ENCODE measurements at places on chromosomes 16 and 17.

DNA sequence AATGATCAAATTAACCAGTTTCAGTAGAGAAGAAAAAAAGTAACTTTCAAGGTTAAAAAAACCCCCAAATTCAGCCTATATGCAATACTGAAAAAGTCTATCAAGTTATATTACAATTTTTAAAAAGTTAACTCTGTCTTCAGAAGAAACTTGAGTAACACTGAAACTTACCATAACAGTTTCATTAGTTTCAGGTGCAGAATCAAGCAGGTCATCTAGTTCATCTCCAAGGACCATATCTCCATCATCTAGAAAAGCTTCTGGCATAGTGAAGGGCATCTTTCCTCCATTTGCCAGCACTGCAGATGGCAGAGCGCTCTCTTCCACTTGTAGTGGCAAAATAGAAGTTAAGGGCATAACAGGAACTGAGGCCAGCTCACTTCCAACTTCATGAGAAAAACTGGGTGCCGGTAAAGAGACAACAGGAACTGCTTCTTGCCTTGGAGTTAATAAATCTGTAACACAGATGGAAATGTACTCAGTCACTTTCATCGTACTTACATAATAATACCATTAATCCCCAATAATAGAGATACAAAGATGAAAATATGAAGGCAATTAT is 22.9 kb downstream of the ZC3H7A start:
- H3K4me1 ChIP-seq = no peaks in the 10 kb centered on the region
- no peak for DNase-seq
- H3K27ac ChIP-seq = no peak overlapping the region
- no peaks in the 10 kb centered on the region for H3K27me3 ChIP-seq

DNA sequence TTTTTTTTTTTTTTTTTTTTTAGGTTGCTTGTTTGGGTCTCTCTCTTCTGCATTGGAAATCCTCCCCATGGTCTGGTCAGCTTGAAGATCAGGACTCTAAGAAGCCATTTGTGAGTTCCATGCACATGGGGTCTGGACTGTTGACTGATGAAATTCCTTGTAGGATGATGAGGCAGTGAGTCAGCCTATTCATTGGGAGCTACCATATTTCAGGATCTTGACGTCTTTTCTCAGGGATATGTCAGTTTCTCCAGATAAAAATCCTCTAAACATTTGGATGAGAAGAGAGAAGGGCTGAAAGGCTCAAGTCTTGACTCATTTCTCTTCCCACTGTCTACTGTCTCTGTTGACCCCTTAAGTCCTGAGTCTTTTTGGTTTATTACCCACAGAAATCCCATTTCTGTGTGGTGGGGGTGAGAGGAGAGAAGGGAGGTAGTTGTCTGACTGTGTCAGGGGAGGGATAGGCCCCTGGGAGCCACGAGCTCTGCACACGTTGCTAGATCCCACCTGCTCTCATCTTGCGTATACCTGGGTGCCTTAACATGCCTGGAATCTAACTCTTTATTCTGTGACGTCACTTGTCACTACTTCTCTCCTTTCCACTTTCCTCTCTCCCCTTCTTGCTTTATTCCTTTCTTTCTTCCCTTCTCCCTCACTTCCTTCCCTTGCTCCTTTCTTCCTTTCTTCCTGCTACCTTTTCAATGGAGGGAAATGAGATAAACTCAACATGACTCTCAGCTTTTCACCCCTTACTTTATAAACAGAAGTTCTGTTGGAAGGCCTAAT is 333.1 kb upstream of the XYLT1 start:
- peaks cover 3% of the 10 kb centered on the region for H3K27me3 ChIP-seq
- no peaks in the 10 kb centered on the region for H3K36me3 ChIP-seq
- H3K4me1 ChIP-seq = no peaks in the 10 kb centered on the region
- no peak overlapping the region for H3K4me3 ChIP-seq
- no peak overlapping the region for H3K27ac ChIP-seq

DNA sequence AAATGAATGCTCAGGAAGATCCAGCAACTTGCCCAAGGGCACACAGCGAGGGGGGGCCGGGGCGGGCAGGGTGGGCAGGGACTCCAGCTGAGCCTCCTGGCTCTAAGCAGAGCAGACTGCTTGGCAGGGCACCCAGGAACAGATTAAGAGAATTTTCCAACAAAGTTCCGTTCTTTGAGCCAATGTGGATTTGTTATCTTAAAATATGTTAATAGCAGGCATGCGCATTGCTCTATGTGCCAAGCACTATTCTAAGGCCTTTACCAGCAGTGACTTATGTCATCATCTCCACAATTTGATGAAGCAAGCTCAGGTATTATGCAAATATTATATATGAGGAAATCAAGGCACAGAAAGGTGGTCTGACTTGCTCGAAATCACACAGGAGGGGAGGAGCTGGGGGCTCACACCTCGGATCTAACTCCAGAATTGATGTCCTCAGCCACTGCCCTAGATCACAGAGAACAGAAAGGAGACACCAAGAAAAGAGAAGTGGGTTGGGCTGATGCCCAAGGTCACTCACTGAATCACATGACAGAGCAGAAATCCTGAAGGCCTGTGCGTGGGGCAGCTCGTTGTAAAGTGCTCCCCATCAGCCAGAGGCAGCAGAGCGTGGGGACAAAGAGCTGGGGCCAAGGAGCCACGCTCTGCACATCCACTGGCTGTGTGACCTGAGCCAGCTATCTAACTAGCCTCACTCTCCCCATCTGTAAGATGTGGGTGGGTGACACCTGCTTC is 23.2 kb upstream of the MEAK7 start:
- peaks cover 33% of the 10 kb centered on the region for H3K4me1 ChIP-seq
- no peak for DNase-seq
- H3K4me3 ChIP-seq = peak overlapping the region; percentile 10

DNA sequence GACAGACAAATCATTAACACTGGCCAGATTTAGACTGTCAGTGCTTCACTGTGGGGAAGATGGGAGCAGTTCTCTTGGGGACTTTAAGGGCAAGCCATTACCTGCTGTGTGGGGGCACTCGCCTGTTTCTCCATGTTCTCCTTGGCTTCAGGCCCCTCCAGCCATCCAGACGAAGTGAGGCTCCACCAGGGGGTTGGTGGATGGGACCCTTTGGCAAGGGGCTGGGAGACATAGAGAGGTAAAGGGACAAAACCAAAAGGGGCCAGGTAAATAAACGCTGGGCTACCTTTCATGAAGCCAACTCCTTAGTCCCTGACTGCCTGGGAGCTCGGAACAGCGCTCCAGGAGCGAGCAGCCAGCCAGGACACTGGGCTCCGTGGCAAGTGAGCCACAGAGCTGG is 14.0 kb downstream of the TBX4 start:
- H3K36me3 ChIP-seq = no peaks in the 10 kb centered on the region
- H3K27ac ChIP-seq = no peak overlapping the region
- DNase-seq = peak; percentile 21
- peaks cover 33% of the 10 kb centered on the region for H3K27me3 ChIP-seq

GRCh38 chr17:3685174-3685573 is 10.8 kb downstream of the P2RX5 start:
- no peaks in the 10 kb centered on the region for H3K4me1 ChIP-seq
- H3K27me3 ChIP-seq = peaks cover 34% of the 10 kb centered on the region
- no peak overlapping the region for H3K27ac ChIP-seq
- no peak for DNase-seq
- no peak overlapping the region for H3K4me3 ChIP-seq

GRCh38 chr16:3513892-3514583 is 13.2 kb downstream of the CLUAP1 start:
- no peak for DNase-seq
- no peak overlapping the region for H3K4me3 ChIP-seq
- peaks cover 79% of the 10 kb centered on the region for H3K36me3 ChIP-seq
- no peaks in the 10 kb centered on the region for H3K27me3 ChIP-seq
- H3K27ac ChIP-seq = no peak overlapping the region

DNA sequence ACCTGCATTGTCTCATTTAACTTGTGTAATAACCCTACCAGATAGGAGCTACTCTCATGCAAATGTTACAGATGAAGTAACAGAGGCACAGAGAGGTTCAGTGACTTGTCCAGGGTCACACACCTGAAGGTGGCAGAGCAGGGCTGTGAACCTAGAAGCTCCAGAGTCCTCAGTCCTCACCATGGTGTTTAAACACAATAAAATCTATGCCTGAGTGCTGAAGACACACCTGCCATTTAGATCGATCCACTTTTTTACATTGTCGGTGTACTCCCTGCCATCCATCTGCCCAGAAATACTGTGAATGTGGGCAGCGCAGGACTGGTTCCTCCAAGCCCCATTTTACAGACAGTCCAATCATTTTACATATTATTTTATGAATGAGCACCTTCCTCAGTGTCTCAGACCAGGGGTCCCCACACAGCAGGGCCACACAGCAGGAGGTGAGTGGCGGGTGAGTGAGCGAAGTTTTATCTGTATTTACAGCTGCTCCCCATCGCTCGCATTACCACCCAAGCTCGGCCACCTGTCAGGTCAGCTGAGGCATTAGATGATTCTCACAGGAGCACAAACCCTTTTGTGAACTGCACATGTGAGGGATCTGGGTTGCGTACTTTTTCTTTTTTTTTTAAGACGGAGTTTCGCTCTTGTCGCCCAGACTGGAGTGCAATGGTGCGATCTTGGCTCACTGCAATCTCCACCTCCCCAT is 5.6 kb downstream of the IL4R start:
- H3K4me3 ChIP-seq = no peak overlapping the region
- no peaks in the 10 kb centered on the region for H3K27me3 ChIP-seq
- peak; percentile 56 for DNase-seq
- H3K4me1 ChIP-seq = peaks cover 85% of the 10 kb centered on the region
- H3K36me3 ChIP-seq = no peaks in the 10 kb centered on the region

- no peak overlapping the region for H3K27ac ChIP-seq
Measured at GRCh38 chr16:46897471-46897870, 13.3 kb downstream of the GPT2 start.
